ENCODE measurements at places on chromosomes 2 and 18.

DNA sequence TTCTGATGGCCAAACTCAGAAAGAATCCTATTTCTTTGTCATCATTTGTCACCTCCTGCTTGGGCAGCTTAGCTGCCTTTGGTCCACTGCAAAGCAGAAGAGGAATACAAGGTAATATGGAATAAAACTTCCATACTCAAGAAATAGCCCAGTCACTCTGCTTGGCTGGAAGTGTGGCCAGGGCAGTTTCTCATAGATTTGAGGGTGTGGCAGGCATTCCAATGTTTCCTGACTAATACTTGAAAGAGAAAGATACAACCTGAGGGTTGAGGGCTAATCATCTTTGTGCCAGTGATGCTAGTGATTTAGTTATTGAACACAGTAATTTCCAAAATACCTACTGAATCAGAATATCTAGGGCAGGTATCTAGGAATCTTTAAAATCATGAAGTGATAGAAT is 83.1 kb downstream of the FAM161A start:
- no peak for DNase-seq

GRCh38 chr2:139271879-139272278 is 491.7 kb upstream of the NXPH2 start:
- DNase-seq = no peak

GRCh38 chr2:188746727-188747126 is 227.4 kb upstream of the COL3A1 start:
- DNase-seq = no peak

DNA sequence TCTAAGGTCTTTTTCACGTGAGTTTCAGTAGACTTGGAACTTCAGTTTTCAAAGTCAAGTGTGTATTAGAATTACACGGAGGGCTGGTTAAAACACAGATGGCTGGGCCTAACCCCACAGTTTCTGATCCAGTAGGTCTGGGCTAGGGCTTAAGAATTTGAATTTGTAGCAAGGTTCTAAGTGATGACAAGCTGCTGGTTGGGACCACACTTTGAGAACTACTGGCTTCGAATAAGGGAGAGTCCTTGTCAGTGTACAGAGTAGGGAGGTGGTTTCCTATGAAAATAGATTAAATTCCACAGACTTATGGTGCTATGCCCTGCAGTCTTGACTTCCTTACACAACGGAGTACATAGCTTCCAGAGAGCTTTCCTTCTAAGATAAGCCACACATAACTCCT is 4.5 kb downstream of the RHOB start:
- DNase-seq = peak; percentile 64

DNA sequence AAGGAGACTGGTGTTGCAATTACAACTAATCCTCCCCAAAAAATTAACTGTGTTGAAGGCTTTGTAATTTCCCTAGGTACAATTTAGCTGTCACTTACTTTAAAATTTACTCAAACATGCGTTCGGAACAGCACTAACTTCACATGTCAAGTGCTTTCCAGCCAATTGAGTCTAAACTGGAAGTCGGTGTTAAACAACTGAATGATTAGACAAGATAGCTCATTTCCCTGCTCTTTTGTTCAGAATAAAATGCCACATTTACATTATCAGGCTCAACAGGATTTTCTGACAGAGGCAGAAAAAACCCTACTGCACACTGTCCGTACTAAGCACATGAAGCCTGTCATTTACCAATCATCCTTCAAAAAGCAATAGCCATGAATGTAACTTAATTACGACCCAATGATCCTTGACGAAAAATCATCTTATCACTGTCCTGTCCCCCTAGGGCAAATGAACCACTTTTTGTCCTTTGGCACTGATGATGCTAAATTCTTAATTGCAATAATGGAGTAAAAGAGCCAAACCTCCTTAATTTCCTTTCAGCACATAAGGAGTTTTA is 56.0 kb downstream of the LRPPRC start:
- DNase-seq = no peak

GRCh38 chr2:61771904-61772845 is 81.7 kb downstream of the FAM161A start:
- DNase-seq = no peak

DNA sequence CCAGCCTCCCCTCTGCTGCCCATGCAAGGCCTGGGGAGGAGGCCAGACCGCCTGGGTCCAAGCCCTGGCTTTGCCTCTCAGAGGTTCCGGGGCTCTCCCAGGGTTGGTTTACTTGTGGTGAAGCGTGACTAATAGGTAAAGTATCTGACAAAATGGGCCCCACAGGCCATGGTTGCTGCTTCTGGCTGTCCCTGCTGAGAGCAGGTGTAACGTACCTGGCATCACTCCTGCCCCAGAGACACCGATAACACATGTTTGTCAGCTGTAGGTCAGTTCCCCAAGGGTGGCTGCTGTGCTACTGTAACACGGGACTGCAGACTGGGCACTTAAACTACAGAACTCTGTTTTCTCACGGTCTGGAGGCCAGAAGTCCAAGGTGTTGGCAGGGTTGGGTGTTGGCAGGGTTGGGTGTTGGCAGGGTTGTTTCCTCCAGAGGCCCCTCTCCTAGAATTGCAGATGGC is 34.1 kb downstream of the ODC1 start:
- DNase-seq = peak; percentile 47

DNA sequence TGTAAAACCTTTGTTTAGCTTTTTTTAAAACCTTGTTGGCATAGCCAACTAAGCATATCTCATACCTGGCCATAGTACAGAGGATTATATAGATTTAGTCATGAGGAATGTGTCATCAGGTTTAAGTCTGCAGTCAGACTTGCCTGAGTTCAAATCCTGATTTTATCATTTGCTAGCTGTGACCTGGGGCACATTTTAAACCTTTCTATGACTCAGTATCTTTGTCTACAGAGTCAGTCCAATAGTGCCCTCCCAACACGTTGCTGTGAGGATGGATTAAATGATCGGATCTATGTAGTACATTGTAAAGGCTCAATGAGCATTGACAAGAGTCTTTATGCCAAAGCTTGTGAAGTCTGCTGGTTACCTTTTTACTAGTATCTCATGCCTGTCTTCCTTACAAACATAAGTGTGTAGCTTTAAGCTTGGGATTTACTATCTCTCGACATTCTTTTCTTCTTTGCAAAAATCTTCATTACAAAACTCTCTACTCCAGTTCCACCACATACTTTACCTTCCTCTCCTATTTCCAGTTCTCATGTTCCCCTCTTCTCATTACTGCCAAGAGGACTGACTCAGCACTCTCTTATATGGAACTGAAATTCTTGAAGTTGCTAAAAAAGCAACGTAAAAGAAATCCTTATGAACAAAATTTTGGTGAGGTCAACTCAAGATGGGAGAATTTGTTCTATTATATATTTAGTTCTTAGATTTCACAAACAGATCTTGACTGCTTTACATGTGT is 68.1 kb upstream of the RBMS1 start:
- DNase-seq = peak; percentile 64

- DNase-seq = peak; percentile 92
Measured at GRCh38 chr2:53632714-53633113, 134.9 kb upstream of the CHAC2 start.

GRCh38 chr2:101625387-101625786 is 72.1 kb upstream of the MAP4K4 start:
- no peak for DNase-seq

GRCh38 chr2:121066526-121066925 is 218.5 kb downstream of the TFCP2L1 start:
- peak; percentile 35 for DNase-seq

DNA sequence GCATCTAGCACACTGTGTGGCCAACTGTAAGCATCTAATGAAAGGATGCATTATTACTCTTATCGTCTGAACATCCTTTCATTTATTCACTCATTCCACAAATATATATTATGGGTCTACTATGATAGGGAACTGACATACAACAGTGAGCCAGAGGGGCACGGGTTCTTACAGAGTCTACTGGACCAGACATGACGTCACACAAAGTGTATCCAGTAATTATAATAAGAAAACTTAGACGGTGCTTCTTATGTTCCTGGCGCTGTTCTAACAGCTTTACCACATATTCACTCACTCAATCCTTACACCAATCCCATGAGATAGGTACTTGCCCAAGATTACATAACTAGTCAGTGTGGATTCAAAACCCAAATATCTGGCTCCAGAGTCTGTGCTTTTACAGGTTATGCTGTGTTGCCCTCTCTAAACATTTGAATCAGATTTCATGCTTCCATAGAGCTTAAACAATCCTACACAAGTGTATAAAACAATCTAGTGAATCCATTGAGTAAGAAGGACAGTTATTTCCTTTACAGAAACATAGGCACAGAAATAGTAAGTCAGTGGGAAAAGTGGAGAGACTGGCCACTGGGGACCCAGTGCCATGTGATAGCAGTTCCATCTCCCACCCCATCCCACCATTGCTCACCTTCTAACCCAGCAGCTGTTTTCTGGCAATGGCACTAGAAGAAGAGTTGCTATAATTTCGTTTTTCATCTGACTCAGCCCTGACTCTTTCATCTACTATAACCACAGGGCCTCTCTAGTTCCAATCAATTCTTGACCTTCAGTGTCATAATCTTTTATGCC is 24.2 kb upstream of the ARL5A start:
- no peak for DNase-seq

DNA sequence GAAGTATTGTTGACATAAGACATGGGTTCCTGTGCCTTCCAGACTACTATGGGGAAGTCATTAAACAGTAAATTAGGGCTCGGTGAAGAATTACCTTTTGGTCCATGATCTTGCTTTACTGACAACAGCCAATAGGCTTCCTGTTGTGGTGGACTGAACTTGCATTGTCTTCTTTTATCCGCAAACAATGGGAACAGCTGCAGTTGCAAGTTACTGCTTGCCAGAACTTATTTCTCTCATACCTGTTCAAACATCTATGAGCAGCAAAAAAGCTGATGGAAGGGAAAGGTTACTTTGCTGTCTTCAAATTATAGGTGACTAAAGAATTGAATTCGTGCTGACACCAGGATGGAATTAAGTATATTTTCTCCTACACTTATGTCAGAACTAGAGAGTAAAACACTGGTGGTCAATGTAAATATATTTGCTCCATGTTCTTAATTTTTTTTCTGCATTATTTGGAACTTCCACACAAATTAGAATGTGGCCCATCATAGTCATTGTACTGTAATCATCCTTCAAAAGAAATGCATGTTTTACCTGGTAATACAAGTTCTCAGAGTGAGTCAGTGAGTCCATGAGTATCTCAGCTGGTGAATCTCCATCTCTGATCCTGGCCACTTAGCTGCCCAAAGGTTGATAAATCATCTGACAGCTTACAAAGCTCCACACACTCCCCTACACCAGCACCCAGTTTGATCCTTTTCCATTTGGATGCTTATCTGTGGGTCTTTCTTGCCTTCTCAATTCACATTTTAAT is 37.3 kb upstream of the RNF152 start:
- no peak for DNase-seq

DNA sequence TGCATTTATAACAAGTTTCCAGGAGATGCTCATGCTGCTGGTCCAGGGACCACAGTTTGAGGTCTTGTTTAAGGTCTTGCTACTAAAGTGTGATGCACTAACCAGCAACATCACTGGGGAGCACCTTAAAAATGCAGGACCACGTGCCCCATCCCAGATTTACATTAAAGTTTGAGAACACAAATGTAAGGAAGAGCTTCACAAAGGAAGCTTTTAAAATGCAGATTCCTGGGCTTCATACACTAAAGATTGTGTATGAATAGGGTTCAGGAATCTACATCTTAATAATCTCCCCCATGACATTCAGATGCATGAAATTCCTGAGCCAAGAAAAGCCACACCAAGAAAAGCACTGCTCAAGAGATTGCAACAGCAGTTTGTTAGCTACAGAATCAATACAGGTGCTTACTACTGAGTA is 235.3 kb upstream of the TANK start:
- no peak for DNase-seq

DNA sequence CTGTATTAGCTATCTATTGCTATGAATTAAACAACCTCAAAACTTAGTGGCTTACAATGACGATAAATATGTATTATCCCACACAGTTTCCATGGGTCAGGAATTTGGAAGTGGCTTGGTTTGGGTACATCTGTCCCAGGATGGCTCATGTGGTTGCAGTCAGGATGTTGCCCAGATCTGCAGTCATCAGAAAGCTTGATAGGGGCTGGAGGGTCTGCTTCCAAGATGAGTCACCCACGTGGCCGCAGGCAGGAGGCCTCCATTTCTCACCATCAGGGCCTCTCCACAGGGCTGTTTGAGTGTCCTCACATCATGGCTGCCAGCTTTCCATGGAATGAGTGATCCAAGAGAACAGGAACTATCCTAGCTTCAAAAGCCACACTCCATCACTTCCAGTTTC is 46.4 kb downstream of the CHRNA1 start:
- no peak for DNase-seq

DNA sequence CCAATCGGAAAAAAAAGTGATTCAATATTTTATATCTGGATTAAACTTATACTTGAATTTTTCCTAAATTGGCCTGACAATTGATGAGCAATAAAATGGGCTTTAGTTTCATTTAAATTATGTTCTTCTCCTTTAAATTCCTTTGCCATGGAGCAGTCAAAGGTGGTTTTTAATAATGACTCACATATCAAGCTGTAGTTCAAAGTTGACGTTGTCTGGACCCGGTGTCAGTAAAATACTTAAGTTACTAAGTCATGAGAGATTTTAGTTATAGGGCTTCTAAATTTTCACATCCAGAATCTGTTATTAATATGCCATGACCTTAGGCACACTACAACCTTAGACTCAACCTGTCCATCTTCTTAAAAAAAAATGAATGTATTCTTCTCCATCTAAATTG is 62.5 kb downstream of the CDH2 start:
- DNase-seq = peak; percentile 88

DNA sequence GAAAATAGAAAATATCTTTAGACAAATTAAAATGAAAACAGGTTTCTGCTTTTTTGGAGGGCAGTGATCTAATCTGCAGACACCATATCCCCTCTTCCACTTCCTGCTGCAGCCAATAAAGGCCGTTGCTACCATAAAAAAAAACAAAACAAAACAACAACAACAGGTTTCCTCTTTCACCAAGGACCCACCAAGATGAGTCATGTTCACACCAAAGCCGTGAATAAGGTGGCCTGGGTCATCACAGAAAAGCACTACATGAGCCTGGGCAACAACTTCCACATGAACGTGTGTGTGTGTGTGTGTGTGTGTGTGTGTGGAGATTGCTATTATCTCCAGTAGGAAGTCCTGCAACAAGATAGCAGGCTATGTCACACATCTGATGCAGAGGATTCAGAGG is 24.8 kb upstream of the TFCP2L1 start:
- no peak for DNase-seq

DNA sequence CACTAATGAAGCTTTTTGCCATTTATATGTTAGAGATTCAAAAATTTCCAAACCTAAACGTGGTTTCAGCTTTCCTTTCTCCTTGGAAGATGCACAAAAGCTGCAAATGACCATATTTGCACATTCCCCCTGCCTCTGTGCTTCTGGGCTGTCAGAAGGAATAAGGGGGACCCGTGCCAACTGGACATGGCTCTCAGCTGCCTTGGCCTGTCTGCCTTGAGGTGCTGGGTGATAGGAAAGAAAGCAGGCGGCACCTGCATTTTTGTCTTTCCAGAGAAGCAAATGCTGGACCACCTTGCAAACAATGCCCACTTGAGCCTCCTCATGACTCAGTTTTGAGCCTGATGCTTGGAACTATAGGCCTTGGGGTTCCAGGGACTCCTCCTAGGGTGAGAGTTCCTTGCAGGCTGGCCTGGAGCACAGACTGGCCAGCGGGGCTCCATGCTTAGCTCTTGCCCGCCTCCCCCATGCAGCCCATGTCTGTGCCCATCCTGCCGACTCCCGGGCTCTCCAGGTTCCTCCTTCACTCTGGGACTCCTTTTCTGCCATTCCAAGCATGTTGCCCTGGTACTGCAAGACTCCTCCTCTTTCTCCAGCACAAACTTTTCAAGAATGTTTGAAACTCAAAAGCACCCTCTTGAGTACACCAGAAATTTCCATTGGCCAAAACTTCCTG is 109.0 kb upstream of the EPAS1 start:
- DNase-seq = no peak

Data from fibroblast of skin of back (primary cell).